Cortex of kidney (tissue), 1 donor: ENCODE measurements at places on chromosomes 7 and 10.

DNA sequence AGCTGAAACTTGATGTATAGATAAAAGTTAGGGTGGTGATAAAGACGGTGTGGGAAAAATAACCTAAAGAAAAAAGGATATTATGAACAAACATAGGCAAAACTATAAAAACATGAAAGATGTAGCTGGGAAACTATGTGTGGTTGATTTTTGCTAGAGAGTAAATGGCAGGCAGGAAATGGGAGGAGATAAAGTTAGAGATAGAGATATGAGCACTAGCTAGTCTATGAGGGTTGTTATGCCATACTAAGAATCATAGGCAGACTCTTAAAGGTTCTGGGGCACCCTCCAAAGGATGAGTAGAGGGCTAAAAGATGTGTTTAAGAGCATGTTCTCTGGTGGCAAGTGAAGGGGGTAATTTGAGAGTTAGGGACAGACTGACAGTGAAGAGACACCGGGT is 1109.2 kb downstream of the GATA3 start:
- DNase-seq: no peak

GRCh38 chr7:14381306-14381705 is 391.8 kb upstream of the ETV1 start:
- no peak for DNase-seq

GRCh38 chr7:42237811-42238541 is 967 bp upstream of the GLI3 start:
- DNase-seq: no peak

GRCh38 chr7:31043051-31043471 is 9.0 kb upstream of the ADCYAP1R1 start:
- DNase-seq: no peak

DNA sequence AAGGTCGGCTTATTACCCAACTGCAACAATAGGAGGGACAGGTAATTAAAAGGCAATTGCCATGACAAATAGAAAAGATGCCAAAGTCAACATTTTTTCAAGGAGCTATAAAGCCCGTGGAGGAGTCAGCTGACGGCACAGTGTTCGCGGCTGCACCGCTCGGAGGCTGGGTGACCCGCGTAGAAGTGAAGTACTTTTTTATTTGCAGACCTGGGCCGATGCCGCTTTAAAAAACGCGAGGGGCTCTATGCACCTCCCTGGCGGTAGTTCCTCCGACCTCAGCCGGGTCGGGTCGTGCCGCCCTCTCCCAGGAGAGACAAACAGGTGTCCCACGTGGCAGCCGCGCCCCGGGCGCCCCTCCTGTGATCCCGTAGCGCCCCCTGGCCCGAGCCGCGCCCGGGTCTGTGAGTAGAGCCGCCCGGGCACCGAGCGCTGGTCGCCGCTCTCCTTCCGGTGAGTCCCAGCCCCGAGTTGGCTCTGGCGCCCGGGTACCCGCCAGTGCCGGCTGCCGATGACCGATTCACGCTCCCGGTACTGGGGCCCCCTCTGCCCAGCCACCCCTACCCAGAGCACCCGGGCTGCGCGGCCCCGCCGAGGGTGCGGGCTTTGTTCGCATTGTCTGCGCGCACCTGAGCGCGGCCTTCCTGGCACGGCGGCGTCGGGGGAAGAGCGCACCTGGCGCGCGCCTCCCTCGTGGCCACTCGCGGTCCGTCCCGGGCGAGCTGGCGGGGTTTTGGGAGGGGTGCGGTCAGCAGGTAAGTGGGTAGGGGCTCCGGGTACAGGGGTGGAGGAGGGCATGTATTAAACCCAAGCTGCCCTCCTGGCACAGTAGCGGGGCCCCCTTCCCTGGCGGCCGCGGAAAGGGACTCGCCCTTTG is at the start of gene VWA2:
VWA2 (plus strand) TSS at position 138 of the 877 bp plus-strand sequence. CDS start 9,460 bp downstream, outside the sequence.
- no peak for DNase-seq

DNA sequence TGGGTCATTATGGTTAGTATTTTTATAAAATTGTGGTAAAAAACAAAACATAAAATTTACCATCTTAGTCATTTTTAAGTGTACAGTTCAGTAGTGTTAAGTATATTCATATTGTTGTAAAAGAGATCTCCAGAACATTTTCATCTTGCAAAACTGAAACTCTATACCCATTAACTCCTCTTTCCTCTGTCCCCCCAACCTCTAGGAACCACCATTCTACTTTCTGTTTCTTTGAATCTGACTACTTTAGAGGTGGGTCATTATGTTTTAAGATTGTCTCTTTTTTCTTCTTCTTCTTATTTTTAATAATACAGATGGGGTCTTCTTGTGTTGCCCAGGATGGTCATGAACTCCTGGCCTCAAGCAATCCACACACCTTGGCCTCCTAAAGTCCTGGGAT is 84.1 kb downstream of the DOCK4 start:
- no peak for DNase-seq

DNA sequence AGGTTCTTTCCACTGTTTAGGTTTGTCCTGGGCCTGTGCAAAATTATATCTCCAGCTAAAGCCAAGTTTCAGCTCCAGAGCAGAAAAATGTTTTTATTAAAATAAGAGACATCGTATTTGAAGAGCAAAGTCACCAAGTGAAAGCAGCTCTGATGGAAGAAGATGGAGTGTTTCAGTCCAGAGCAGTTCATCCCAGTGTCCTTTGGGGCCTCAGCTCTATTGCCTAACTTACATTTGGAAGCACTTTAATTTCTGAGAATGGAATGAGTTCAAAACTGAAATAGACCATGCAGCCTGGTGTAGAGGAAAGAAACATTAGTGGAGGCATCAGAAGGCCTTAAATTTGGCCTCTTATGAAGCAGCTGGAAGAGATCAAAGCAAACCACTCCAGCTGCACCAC is 545.2 kb downstream of the SORCS1 start:
- no peak for DNase-seq

- DNase-seq: no peak
Measured at GRCh38 chr10:125662584-125662983, 20.4 kb downstream of the TEX36 start.

GRCh38 chr10:121087129-121087528 is 236.0 kb downstream of the WDR11 start:
- no peak for DNase-seq

- no peak for DNase-seq
Measured at GRCh38 chr7:151893405-151893923, 16.5 kb upstream of the PRKAG2 start.

GRCh38 chr10:70162151-70162891 is 8.0 kb downstream of the SAR1A start:
- no peak for DNase-seq

DNA sequence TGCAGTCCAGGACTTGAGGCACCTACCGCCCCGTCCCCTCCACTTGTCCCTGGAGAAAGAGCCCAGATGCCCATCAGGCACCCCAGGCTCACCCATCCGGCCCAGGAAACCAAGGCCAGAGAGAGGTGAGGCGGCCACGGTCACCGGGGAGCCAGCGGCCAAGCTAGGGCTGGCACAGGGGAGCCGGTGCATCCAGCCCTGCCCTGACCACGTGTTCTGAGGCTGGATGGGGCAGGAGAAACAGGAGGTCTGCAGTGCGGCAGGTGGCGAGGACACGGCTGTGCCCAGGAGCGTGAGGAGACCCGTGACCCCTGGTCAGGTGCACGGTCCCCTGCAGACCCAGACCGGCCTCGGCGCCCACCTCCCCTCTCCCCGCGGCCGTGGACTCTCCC is 27.6 kb downstream of the UNCX start:
- DNase-seq: no peak

DNA sequence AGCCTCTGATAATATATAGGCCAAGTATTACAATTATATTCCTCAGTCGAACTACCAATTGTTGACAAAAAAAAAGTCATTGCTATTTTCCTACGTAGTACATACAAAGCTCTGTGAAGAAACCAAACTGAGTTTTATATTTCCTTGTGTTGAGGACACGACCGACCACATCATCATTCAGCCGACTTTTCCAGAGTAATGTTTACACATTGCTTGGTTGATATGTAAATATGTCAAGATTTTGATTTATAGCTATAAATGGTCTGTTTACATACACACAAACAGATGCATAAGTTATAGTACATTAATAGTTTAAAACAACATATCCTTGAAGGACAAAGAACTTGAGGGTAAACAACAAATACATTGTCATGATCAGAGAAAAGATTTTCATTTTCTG is 121.5 kb downstream of the CRPPA start:
- no peak for DNase-seq

GRCh38 chr7:80826520-80827238 is 92.2 kb downstream of the SEMA3C start:
- no peak for DNase-seq

- DNase-seq: no peak
Measured at GRCh38 chr7:20032741-20033140, 184.4 kb downstream of the MACC1 start.

- no peak for DNase-seq
Measured at GRCh38 chr10:6498771-6499170, 81.3 kb downstream of the PRKCQ start.

- no peak for DNase-seq
Measured at GRCh38 chr7:36263095-36263484, 110.0 kb downstream of the EEPD1 start.

GRCh38 chr7:54917613-54918391 is 101.0 kb upstream of the EGFR start:
- no peak for DNase-seq

DNA sequence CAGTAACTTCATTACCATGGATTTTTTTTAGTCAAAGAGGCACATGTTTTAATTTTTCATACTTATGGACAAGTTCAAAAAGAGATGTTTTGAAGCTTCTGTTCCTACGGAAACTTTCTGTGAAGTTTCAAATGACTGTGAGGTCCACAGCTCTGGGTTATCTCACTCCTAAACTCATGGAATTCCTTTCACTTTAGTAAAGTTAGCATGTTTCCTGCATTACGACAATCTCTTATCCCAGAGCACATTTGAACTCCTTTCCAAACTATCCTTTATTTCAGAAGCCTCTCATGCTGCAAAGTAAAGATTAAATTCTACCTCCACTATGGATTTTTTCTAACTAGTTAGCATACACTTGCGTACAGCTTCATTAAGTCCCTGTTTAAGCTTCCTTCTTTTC is 15.3 kb upstream of the ADD3 start:
- no peak for DNase-seq

- no peak for DNase-seq
Measured at GRCh38 chr7:21084286-21084685, 297.6 kb upstream of the SP8 start.

DNA sequence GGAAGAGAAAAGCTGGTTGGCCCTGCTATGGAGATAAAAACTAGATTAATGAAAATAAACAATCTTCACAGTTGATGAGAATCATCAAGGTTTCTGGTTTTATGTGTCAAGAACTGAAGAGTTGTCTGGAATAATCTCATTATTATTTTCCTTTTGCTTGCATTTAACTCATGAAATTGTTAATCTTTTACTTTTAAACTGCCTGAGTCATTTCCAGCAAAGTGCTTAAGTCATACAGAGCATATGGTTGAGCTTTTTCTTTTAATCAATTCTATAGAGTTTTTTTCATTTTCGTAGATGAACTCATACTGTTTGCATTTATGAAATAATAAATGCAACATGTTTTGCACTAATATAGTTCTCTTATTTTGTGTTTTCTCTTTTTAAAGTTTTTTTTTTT is 747.9 kb downstream of the NXPH1 start:
- DNase-seq: no peak

DNA sequence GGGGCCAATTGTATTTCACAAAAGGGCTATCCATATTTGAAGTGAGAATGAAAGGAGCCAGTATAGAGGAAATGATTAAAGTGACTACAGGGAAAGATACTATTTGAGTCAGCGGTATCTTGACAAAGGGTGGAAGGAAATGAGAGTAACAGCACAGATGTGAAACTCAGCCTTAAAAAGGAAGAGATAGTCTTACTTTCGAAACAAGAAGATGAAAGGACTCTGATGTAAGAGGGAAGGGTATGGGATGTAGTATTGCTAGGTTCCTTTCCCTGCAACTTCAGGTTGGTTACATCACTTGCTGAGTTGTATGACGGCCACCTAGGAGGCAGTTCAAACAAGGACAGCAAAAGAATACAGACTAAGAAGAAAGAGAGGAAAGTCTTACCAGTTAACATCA is 13.7 kb downstream of the CISD1 start:
- no peak for DNase-seq
